ENCODE measurements at places on chromosomes 11 and 22. TPM values are rescaled to one million over a fixed set of nuclear protein-coding genes. Genes with fewer than 3 reads are reported as not detected.

DNA sequence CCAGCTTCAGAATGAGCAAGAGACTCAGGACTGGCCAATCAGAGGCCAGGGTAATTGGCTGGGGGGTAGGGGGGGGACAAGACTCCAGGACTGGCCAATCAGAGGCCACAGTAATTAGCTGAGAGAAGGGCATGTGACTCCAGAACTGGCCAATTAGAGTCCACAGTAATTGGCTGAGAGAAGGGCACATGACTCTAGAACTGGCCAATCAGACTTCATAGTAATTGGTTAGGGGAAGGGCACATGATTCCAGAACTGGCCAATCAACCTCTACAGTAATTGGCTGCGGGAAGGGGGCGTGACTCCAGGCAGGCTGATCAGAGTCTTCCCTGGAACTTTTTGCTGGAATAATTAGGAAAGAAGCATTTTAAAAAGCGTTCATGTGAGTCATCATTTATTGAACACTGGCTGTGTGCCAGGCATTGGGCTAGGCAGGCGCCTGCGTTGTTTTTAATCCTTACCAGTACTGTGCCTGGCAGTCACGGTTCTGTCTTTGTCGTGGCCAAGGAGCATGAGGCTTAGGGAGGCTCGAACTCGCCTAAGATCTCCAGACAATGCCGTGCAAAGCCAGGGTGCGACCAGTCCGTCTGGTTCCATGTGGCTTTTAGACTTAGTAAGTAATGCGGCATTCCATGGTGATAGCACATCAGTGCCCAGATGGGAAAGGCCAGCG is 508.1 kb downstream of the TBC1D22A start:
- H3K4me1 ChIP-seq, result no peaks in the 10 kb centered on the region
- no peak overlapping the region for H3K27ac ChIP-seq
- H3K4me3 ChIP-seq, result no peak overlapping the region
- DNase-seq, result no peak

PARVG gene
- total RNA-seq, result 125 TPM

VSIG2 gene
- total RNA-seq, result not detected

- H3K4me3 ChIP-seq, result no peak overlapping the region
- no peaks in the 10 kb centered on the region for H3K27me3 ChIP-seq
- H3K27ac ChIP-seq, result no peak overlapping the region
- H3K36me3 ChIP-seq, result peaks cover 25% of the 10 kb centered on the region
- peaks cover under 1% of the 10 kb centered on the region for H3K4me1 ChIP-seq
These were observed 7.5 kb downstream of the CAPN1 start for GRCh38 chr11:65189191-65189590.

GRCh38 chr11:13288375-13289029 is 10.9 kb downstream of the BMAL1 start:
- no peaks in the 10 kb centered on the region for H3K27me3 ChIP-seq
- H3K27ac ChIP-seq, result peak overlapping the region; percentile 82
- DNase-seq, result no peak
- peaks cover 88% of the 10 kb centered on the region for H3K4me1 ChIP-seq
- peak overlapping the region; percentile 41 for H3K4me3 ChIP-seq

MFNG gene
- 196 TPM for total RNA-seq

GRCh38 chr22:40414838-40415505 is 44.6 kb downstream of the SGSM3 start:
- H3K27me3 ChIP-seq, result no peaks in the 10 kb centered on the region
- DNase-seq, result no peak
- no peak overlapping the region for H3K4me3 ChIP-seq

ANO9 gene
- total RNA-seq, result 79.4 TPM

DNA sequence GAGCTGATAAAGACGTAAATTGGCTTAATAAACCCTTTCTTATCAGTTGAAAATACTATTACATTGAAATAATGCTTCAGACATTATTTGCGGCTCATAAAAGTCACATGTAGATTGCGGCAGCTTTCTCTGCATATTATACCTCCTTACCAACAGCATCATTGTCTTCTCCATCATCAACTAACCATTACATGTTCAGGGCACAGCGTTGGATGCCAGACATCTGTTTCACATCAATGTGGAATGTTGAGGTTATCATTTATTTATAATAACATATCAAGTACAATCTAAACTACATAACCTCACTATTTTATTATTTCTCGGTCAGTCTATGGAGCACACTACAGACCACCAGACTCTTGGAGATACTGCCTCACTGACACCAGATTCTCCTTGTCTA is 573.8 kb upstream of the FAT3 start:
- H3K27me3 ChIP-seq, result no peaks in the 10 kb centered on the region
- no peak overlapping the region for H3K27ac ChIP-seq
- no peaks in the 10 kb centered on the region for H3K4me1 ChIP-seq
- H3K36me3 ChIP-seq, result no peaks in the 10 kb centered on the region
- no peak overlapping the region for H3K4me3 ChIP-seq

RAB3IL1 gene
- not detected for total RNA-seq

DNA sequence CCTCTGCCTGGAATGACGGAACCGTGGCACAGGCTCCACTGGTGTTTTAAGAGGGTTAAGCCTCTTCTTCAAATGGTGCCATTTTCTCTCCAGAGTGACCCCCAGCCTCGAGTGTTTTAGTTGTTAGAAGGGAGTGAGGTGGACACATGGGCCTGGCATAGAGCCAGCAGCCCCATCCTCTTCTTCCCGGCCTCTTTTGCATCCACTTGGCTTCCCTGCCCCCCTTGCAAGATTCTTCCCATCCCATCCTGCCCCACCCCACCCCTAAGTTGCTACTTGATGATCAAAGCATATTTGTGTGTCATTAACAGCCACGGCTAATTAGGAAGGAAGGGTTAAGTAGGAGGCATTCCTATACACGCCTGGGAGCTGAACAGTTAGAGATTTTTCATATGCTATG is 72.3 kb upstream of the CRYBB3 start:
- DNase-seq, result no peak
- no peak overlapping the region for H3K4me3 ChIP-seq
- peaks cover 7% of the 10 kb centered on the region for H3K36me3 ChIP-seq
- no peak overlapping the region for H3K27ac ChIP-seq
- no peaks in the 10 kb centered on the region for H3K27me3 ChIP-seq
